ENCODE measurements at places on chromosomes 5 and 9. TPM values are rescaled to one million over a fixed set of nuclear protein-coding genes. Genes with fewer than 3 reads are reported as not detected.

DNA sequence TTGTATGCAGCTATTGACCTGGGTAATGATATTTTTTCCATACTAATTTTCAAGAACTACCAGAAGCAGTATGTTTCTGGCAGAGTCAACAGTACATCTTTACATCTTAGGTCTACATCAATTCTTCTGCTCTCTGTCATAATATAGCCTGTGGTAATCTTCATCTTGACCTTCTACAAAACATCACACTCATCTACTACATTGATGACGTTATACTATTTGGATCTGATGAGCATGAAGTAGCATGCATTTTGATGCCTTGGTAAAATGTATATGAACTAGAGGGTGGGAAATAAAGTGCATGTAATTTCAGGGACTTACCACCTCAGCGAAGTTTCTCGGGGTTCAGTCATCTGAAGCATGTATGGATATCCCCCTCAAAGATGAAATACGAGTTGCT is 629.7 kb upstream of the SGCD start:
- no peaks in the 10 kb centered on the region for H3K27me3 ChIP-seq
- no peaks in the 10 kb centered on the region for H3K36me3 ChIP-seq
- no peaks in the 10 kb centered on the region for H3K4me1 ChIP-seq
- no peak overlapping the region for H3K4me3 ChIP-seq
- H3K27ac ChIP-seq: no peak overlapping the region

DNA sequence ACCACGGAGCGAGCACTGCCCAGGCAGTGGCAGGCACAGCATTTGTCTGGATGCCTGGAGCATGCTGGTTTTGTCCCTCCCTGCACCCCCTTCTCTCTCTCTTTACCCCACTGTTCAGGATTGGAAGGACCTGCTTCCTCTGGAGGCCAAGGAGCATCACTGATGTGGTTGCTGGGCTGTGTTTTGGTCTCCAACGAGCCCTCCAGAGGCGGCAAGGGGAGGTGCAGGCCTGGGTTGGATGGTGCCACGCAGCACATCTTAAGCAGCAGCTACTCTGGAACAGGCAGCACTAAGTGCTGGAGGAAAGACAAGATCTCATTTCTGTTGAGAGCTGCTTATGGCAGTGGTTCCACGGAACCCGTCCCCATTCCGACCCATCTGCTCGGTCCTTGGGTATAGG is 139.6 kb downstream of the CMYA5 start:
- H3K27me3 ChIP-seq: peaks cover 7% of the 10 kb centered on the region
- H3K27ac ChIP-seq: no peak overlapping the region
- H3K36me3 ChIP-seq: no peaks in the 10 kb centered on the region
- no peaks in the 10 kb centered on the region for H3K4me1 ChIP-seq
- peak; percentile 10 for DNase-seq

DNA sequence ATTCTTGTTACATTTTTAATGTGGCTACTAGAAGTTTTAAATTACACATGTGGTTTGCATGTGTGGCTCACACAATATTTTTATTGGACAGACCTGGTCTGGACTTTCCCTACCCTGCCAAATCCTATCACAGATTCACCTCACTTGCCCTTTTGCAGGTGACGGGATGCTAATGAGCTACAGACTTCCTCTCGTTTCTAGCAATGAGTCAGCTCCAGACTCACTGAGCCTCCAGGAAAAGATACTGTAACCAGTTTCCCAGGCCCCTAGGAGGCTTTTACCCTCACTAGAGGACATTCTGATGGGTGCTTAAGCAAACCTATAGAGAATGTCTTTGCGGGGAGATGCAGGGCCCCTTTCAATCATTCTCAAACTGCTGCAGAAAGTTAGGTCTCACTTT is 135.4 kb downstream of the WDR41 start:
- DNase-seq: no peak
- no peaks in the 10 kb centered on the region for H3K4me1 ChIP-seq
- no peaks in the 10 kb centered on the region for H3K27me3 ChIP-seq
- H3K4me3 ChIP-seq: no peak overlapping the region

DNA sequence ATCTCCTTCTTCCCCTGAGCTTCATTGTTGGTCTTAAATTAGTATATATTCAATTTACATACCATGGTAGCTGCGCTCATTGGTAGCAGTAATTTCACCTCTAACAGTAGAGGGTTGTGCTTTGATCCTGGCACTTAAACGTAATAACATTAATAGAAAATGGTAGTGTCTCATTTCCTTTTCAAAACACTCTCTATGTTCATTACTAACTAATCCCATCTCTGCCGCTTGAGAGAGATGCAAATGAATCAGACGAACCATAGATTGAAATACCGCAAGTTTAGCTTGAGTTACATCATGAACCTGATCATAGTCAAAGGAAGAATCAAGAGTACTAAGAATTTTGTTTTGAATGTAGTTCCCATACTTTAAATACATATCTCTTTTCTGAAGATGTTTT is 2.2 kb downstream of the THBS4 start:
- H3K4me3 ChIP-seq: no peak overlapping the region
- H3K36me3 ChIP-seq: no peaks in the 10 kb centered on the region
- H3K27me3 ChIP-seq: peaks cover 38% of the 10 kb centered on the region
- H3K4me1 ChIP-seq: no peaks in the 10 kb centered on the region

GRCh38 chr9:130956636-130957450 is 17.8 kb upstream of the FIBCD1 start:
- H3K36me3 ChIP-seq: no peaks in the 10 kb centered on the region
- no peak overlapping the region for H3K4me3 ChIP-seq
- H3K27me3 ChIP-seq: no peaks in the 10 kb centered on the region

DNA sequence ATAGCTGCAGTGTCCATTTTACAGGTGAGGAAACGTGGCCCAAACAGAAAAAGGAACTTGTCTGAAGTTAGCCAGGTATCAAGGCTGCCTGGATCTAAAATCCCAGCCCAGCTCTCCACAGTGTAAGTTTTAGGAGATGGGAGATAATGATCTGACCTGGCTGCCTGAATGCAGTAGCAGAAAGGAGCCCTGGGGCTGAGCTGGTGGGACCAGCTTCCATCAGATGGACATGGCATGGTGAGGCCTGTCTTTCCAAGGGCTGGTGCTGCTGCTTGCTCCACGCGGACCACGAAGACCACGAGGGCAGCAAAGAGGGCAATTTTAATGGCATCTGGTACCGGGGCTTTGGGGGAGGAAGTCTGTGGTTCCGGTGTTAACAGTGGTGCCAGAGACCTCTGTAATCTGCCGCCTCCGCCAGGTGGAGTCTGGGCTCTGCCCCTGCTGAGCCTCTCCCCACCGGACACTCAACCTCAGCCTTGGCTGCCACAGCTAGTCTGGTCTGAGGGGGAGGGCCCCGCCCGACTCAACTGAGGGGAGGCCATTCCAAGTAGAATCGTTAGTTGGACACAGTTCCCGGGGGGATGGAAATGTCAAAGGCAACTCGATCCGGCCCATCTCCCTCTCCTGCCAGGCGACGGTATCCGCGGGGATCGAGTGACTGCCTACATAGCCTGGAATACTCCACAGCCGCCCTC is 650 bp downstream of the MYORG start:
- peak; percentile 34 for DNase-seq
- H3K4me1 ChIP-seq: peaks cover 38% of the 10 kb centered on the region
- H3K4me3 ChIP-seq: peak overlapping the region; percentile 68
- no peaks in the 10 kb centered on the region for H3K27me3 ChIP-seq

DNA sequence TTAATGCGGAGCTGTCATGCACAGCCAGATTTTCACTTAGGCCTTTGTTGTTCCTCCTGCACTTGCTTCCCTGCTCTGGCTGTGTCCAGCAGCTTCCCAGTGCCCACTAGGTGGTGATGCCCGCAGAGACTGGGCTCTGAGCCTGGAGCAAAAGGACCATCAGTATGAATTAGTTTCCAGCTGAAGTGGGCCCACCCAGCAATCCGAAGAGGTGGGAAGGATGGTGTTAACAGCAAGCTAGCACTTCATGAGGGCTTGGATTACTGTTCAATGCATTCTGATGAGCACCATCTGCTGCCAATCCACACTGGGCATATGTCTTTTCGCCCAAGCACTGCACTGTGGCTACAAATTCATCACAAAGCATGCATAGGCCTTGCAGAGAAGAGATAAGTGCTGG is 459.1 kb downstream of the SPOCK1 start:
- H3K4me3 ChIP-seq: no peak overlapping the region
- no peaks in the 10 kb centered on the region for H3K27me3 ChIP-seq
- H3K36me3 ChIP-seq: no peaks in the 10 kb centered on the region
- no peak for DNase-seq

DNA sequence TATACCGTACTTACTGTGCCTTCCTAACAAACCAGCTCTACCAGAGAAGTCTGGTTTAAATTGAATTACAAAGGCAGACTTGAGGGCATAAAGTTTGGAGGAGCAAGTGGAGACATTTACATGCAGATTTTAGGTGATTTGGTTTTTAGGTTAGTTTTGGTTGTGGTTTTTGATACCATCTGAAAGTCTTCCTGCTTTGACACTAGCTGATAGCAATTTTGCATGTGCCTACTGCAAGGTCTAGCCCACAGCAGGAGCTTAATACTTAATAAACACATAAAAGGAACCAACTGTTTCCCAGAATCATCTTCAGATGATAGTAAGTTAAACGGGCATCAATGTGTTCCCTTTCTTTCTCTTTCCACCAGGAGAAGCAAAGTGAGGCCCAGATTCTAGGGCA is 3.4 kb upstream of the ESM1 start:
- DNase-seq: no peak
- H3K27ac ChIP-seq: no peak overlapping the region
- peaks cover 18% of the 10 kb centered on the region for H3K4me1 ChIP-seq
- no peaks in the 10 kb centered on the region for H3K36me3 ChIP-seq
- no peaks in the 10 kb centered on the region for H3K27me3 ChIP-seq

GRCh38 chr9:132645711-132646110 is 24.1 kb downstream of the DDX31 start:
- no peaks in the 10 kb centered on the region for H3K4me1 ChIP-seq
- H3K36me3 ChIP-seq: peaks cover 77% of the 10 kb centered on the region
- no peak overlapping the region for H3K27ac ChIP-seq
- no peak for DNase-seq

DNA sequence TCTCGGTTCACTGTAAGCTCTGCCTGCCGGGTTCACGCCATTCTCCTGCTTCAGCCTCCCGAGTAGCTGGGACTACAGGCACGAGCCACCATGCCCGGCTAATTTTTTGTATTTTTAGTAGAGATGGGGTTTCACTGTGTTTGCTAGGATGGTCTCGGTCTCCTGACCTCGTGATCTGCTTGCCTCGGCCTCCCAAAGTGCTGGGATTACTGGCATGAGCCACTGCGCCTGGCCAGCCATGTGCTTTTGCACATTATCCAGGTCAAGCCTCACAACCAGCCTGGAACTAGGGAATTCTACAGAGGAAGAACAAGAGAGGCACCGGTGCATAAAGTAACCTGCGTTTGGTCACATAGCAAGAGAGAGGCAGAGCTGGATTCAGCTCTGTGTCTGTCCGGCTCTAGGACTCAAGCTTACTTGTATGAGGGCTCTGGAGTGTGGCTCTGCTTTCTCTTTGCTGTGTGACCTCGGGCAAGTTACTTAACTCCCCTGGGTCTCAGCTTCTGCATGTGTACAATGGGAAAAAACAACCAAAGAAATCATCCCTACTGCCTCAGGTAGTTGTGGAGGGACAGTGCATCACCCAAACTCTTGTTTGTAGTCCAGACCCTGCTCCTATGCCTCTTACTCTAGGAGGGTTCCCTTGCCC is 6.3 kb downstream of the FGF18 start:
- no peak overlapping the region for H3K27ac ChIP-seq
- no peak overlapping the region for H3K4me3 ChIP-seq
- H3K36me3 ChIP-seq: no peaks in the 10 kb centered on the region
- DNase-seq: no peak

GRCh38 chr5:36364473-36364872 is 62.8 kb upstream of the RANBP3L start:
- H3K27me3 ChIP-seq: no peaks in the 10 kb centered on the region
- no peaks in the 10 kb centered on the region for H3K4me1 ChIP-seq
- no peak overlapping the region for H3K4me3 ChIP-seq
- no peak for DNase-seq

GRCh38 chr5:16732356-16732755 is 115.6 kb upstream of the RETREG1 start:
- H3K36me3 ChIP-seq: no peaks in the 10 kb centered on the region
- no peaks in the 10 kb centered on the region for H3K4me1 ChIP-seq
- H3K27ac ChIP-seq: no peak overlapping the region
- H3K27me3 ChIP-seq: peaks cover 3% of the 10 kb centered on the region

DNA sequence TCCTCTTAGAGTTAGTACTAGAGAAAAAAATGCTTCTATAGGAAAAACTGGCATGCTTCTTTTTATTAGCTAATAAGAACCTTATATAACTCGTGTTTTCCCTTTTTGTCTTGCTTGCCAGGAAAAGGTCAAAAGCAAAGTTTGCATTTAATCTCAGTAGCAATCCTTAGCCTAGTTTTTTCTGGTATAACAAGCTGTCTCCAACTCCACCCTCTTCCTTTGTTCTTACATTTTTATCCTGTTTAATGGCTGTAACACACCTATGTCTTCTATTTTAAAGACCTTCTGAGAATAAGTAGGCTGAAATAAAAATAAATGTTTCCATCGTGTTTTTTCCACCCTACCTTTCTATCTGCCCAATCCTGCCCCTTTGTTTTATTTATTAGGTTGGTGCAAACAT is 158.3 kb downstream of the SNCAIP start:
- no peak overlapping the region for H3K27ac ChIP-seq
- H3K27me3 ChIP-seq: no peaks in the 10 kb centered on the region
- no peak overlapping the region for H3K4me3 ChIP-seq
- H3K4me1 ChIP-seq: no peaks in the 10 kb centered on the region

The CACFD1 gene
- 1.8 TPM for total RNA-seq

The SLC6A3 gene
- not detected for total RNA-seq

The NOL8 gene
- total RNA-seq: 58.7 TPM

The PCDHGA2 gene
- total RNA-seq: not detected

The BRIX1 gene
- 20.5 TPM for total RNA-seq

The MAMDC4 gene
- total RNA-seq: 2.7 TPM

The FOXD4L5 gene
- not detected for total RNA-seq

The LEAP2 gene
- total RNA-seq: 1.3 TPM

The CTXN3 gene
- total RNA-seq: not detected

The PCDHB2 gene
- total RNA-seq: not detected

The MED7 gene
- 9.0 TPM for total RNA-seq

The CDO1 gene
- 1.7 TPM for total RNA-seq

The ZNF484 gene
- 16.5 TPM for total RNA-seq

The WNK2 gene
- total RNA-seq: 0.22 TPM

The FOXD4L3 gene
- total RNA-seq: not detected

The SRD5A1 gene
- total RNA-seq: 5.3 TPM

Data from CD4-positive, CD25-positive, alpha-beta regulatory T cell (primary cell).